Activated gamma-delta T cell (primary cell): ENCODE measurements at places on chromosomes 13 and 19.

- DNase-seq, result no peak
Measured at GRCh38 chr19:38684078-38684861, 36.8 kb downstream of the ACTN4 start.

DNA sequence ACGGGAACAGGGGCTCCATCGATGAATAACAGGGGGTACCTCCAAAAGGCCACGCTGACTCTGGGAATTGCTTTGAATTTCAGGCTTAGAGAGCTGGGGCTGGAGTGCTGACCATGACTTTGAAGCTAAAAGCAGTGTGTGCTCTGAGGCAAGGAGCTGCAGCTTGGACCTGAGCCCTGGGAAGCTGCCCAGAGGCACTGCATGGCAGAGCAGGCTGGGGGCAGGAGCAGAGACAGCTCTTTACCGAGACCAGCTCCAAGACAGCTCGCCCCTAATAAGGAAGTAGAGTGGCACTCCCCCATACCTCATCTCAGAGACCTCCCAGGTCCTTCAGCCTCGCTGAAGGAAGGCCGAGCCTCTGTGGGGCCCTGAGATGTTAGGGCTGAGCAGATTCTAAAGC, 200.2 kb downstream of the COL4A1 start:
- DNase-seq, result no peak

DNA sequence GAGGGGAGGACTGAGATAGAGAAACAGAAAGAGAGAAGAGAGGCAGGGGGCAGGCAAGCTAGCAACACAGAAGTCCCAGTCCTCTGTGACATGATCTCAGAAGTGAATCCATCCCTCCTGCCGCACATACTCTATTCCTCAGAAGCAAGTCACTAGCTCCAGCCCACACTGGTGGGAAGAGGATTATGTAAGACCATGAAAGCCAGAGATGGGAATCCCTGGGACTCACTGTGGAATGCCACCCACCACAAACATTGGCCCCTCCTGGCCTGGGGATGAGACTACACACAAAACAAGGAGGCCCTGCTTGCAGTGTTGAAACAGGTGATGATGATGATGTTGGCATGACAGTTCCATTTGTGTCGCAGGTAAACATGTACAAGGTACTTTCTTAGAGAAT, 419.9 kb downstream of the IRS2 start:
- DNase-seq, result no peak

GRCh38 chr19:573519-573825, 1.1 kb downstream of the BSG start:
- DNase-seq, result no peak

- no peak for DNase-seq
Measured at GRCh38 chr19:11626252-11626651, 29.0 kb downstream of the ZNF627 start.

GRCh38 chr13:31965361-31966066, 66.1 kb upstream of the FRY start:
- DNase-seq, result no peak

DNA sequence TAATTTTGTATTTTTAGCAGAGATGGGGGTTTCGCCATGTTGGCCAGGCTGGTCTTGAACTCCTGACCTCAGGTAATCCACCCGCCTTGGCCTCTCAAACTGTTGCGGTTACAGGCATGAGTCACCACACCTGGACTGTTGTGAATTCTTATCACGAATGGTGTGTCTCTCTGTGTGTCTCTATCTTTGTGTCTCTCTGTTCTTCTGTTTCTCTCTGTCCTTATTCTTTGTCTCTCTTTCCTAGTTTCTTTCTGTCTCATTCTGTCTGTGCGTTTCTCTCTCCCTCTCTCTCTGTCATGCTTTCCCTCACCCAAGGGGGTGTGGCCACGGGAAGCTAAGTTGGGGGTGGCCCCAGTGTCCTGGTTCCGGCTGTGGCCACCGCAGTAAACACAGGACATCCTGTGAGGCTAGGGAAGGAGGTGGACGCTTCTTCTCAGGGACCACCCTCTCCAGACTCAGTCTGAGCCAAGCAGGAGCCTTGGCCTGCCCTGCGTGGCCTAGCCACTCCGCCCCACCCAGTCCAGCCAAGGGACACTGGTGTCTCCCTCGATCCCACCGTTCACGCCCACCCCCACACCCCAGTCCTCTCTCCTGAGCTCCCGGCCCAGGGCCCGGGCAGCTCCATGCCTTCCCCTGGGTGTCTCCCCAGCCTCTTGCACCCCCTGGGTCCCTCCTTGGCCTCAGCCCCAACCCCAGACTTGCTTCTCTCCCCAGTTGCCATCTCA, 3.9 kb upstream of the PRX start:
- DNase-seq, result no peak

GRCh38 chr19:18778076-18778389, 13.1 kb downstream of the COMP start:
- DNase-seq, result no peak
